Fibroblast of skin of scalp (primary cell): ENCODE measurements at places on chromosomes 12 and 14.

DNA sequence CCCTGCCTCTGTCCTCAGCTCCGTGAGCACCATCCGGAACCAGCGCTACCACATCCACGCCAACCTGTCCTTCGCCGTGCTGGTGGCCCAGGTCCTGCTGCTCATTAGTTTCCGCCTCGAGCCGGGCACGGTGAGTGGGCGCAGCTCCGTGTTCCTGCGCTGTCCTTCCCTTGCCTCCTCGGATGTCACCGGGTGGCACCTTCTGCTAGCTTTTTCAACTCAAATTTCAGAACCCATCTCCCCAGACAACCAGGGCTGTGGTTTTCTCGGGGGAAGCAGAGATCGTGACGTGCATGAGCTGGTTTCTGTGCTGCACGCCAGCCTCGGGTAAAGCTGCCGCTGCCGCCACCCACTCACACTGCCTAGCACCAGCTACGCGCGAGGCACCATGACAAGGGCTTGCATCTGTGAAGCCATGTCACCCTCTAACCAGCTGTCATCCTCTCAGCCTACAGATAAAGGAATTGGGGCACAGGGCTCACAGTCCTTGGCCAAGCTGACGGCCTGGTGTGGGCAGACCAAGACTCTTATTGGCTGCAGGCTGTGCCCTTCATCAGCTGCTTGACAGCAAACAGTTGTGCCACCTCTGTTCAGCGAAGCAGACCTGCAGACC is 152.1 kb downstream of the ADGRD1 start:
- no peak for DNase-seq

GRCh38 chr12:20483776-20484175 is 115.4 kb downstream of the PDE3A start:
- DNase-seq = peak; percentile 66

- no peak for DNase-seq
Measured at GRCh38 chr14:51228890-51229289, 11.2 kb upstream of the TMX1 start.

GRCh38 chr14:92600318-92601053 is 86.9 kb downstream of the RIN3 start:
- DNase-seq = peak; percentile 71

- no peak for DNase-seq
Measured at GRCh38 chr12:59345406-59345805, 250.4 kb upstream of the SLC16A7 start.

DNA sequence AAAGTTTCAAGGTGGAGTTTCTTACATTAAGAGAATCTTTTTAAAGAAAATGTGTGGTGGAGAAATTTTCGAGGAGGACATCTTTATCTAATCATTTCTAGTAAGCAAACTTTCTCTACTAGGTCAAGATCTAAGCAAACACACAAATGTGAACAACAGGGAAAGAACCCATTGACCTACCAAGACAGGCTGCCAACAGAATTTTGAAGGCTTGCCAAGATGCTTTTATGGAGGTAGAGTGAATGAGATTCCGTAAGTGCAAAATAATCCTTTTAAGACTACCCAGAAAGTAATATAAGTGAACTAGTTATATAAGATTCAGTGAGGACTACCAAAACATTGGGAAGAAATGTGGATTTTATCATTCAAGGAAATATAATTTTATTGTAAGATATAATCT is 357.1 kb upstream of the PDE3A start:
- DNase-seq = no peak

DNA sequence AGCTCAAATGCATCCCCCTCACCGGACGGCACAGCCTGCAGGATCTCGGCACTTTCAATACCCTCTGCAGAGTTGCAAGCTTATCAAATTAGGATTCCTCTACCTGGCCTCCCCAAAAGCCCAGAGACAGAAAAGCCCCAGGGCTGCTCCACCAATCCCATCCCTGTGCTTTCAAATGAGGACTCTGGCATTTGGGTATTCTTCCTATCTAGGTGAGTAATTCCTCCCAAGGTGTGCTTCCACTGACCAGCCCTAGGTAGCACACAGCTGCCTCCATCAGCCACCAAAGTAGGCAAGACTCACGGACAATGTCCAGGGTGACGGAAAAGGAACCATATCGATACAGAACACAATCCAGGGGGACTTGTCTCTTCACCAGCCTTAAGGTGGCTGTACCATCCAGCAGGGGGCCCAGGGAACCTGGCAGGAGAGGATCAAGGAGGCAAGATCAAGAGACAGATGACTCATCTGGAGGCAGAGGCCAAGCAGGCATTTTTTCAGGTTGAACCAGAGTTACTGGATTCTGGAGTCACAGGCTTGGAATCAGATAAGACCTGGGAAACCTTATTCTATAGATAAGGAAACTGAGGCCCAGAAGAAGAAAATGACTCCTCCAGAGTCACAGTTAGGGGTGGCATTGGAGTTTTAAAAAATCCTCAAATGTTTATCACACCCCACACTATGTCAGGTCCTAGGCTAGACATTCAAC is 9.9 kb downstream of the PMEL start:
- no peak for DNase-seq

- no peak for DNase-seq
Measured at GRCh38 chr12:52007158-52007921, 594 bp downstream of the TAMALIN start.

DNA sequence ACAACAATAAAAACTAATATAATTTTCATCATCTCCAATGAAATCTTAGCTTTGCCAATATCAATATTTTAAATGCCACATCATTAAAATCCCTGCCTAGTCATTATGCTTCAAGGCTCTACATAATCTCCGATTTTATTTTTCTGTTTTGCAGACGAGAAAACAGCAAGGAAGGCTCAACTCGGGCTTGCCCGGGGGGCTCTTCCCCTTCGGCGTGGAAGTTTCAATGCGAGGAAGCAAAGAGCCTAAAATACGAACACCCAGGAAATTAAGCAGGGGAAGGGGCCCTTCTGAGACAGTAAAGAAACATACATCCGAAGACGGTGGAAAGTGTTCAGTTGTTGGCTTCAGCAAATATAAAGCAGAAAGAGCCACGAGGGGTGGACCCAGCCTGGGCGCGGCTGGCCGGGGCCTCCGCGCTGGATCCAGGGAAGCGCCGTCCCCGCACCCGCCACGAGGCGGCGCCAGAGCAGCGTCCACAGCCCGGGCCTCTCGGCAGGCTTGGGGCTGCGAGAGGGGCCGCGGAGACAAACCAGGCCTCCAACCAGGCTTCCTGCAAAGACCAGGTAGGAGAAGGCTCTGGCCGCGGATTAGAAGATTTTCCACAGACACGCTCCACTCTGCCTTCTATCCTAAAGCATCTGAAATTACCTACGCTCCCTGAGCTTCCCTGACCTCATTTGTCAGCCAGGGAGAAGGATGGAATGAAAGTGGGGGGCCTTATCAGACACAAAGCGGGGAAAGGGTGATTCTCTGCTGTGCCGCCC is 77.2 kb downstream of the SERPINA3 start:
- peak; percentile 60 for DNase-seq
